ENCODE measurements at places on chromosomes 3 and 15.

DNA sequence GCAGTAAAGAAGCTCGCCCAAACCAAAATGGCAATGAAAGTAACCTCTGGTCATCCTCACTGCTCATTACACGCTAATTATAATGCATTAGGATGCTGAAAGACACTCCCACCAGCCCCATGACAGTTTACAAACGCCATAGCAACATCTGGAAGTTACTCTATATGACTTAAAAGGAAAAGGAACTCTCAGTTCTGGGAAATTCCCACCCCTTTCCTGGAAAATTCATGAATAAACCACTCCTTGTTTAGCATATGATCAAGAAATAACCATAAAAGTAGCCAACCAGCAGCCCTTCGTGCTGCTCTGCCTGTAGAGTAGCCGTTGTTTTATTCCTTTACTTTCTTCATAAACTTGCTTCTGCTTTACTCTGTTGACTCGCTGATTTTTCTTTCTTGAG, 164.6 kb downstream of the SMAD6 start:
- DNase-seq: no peak

- DNase-seq: no peak
Observed at GRCh38 chr15:100770661-100771584, 108.7 kb upstream of the ALDH1A3 start.

- no peak for DNase-seq
Observed at GRCh38 chr3:36480911-36481648, 100.8 kb downstream of the STAC start.

- DNase-seq: no peak
Observed at GRCh38 chr3:181486141-181486885, 225.4 kb upstream of the SOX2 start.

DNA sequence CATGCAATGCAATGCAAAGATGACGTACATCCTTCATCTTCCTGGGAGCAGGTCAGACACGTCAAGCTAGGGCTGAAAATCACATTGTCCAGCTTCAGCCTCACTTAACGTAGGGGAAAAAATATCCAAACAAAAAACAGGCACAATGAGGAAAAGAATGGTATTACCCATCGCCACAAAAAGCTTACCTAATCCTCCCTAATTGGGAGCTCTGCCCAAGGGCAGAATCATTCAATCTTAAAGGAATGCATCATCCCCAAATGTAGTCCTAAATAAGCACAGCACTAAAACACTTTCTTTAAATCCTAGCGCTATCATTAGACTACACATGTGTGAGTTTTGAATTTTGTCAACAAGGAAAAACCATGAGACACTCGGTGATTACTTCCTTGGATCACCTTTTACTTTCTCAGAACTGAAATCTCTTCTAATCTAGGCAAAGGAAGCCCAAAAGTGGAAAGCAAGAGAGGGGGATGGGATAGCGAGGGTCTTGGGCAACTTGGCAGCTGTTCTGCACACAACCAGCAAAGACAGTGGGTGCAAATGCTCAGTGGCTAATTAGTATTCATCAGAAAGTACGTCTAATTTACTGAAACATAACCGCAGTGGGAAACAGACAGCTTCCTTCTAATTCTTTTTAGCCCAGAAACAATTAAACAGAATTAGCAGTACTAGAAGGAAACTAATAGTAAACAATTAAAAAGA, 87.4 kb downstream of the ADAMTS9 start:
- no peak for DNase-seq

GRCh38 chr3:195102609-195103467, 168.1 kb downstream of the XXYLT1 start:
- no peak for DNase-seq

- DNase-seq: no peak
Observed at GRCh38 chr3:190178779-190179178, 58.1 kb upstream of the P3H2 start.

DNA sequence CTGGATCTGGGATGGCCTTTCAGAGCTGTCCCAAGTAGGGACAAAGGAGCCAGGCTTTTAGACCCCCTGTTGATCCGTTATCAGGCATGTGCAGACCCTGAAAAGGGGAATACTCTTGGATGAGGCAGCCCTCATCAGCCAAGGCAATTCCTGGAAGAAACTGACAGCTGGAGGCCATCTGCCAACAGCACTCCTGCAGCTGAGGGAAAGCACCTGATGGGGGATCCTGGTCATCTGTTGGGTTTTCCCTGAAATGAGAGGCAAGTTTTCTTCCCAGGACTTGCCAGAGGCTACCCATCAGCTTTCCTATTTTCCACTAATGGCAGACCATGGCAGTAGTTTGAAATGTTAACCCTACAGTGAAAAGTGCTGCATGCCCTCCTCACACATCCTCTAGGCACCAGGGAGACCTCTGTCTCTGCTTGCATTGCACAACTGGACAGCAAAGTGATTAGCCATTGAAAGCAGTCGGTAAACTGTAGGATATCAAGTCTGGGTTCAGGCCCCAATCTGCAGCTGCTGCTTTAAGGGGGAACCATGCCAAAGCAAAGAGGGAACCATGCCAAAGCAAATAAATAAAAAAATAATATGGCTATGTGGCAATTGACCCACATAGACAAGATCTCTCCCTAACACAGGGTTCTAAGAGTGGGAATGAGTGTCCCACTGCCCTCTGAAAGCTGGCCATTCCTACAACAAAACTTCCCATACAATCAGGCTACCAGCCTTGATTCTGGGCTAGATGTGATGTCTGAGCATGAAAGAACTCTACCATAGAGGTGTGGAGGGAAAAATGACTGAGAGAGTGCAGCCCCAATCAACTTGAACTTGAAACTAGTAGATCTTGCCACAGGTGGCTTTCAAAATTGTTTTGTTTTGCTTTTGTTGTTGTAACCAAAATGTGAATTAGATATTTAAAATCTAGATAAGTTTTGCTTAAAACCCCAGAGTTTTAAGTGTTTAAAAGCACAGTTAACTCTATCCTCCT, 232.0 kb upstream of the STT3B start:
- DNase-seq: no peak

- no peak for DNase-seq
Observed at GRCh38 chr15:86028961-86029360, 50.7 kb upstream of the AGBL1 start.

- no peak for DNase-seq
Observed at GRCh38 chr15:23384371-23384770, 29.8 kb downstream of the GOLGA8S start.

- no peak for DNase-seq
Observed at GRCh38 chr3:106167728-106168127, 298.9 kb upstream of the CBLB start.

Measured in right kidney (tissue), 9 donors.